ENCODE measurements at places on chromosomes 16 and 17.

DNA sequence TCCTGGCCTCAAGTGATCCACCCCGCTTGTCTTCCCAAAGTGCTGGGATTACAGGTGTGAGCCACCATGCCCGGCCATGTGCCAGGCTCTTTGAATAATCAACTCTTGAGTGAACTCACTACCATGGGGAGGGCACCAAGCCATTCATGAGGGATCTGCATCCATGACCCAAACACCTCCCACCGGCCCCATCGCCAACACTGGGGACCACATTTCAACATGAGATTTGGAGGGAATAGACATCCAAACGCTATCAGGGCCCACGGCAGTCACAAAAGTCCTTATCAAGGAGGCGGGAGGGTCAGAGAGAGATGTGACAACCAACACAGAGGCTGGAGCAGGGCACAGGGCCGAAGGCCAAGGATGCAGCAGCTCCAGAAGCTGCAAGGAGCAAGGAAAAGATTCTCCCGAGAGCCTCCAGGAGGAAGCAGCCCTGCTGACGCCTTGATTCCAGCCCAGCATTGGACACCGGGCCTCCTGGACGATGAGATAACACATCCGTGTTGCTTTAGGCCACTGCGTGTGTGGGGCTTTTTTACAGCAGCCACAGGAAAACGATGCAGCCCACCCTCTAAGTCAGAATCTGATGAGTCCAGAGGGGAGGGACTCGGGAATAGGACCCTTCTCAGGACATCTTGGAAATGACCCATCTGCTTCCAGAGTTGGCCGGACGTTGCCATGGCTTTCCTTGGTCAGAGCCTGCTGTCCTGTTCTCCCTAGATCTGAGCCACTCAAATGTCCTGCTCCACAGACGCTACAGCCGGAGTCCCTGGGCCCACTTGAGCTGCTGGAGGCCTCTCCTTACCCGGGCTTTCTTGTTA lies 47.3 kb upstream of the CMIP start:
- no peak for DNase-seq

- DNase-seq, result peak; percentile 15
These were observed 14.5 kb downstream of the ZFHX3 start for GRCh38 chr16:73033271-73033998.

DNA sequence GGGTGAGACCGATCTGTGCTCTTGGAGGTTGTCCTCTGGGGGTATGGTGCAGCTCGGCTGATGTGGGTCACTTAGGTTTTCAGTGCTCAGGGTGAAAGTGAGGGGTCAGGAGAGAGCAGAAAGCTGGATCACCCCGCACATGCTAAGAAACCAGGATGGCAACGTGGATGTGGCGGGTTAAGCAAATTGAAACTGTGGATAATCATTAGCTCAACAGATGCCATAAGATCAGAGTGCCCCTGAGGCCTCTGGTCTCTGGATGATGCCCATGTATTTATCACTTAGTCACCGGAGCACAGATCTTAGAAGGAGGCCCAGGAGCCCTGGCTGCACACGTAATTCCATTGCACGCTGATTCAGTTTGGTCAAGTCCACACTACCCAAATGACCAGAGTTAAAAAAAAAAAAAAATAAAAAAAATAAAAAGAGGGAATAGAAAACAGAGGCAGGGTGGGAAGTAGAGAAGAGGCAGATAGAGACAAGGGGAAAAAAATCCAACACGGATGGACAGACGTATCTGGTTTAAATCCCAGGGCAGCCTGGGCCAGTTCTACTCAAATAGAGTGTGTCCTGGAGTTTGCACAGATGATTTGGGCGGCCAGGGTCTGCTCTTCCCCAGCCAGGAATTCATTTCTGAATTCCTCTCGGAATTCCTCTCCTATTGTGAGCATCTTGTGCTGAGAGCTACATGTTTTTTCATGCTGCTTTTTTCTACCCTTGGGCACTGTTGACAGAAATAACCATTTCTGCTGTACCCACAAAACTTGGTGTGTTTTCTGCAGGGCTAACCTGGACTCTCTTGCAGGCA lies 378.3 kb downstream of the CPPED1 start:
- no peak for DNase-seq

DNA sequence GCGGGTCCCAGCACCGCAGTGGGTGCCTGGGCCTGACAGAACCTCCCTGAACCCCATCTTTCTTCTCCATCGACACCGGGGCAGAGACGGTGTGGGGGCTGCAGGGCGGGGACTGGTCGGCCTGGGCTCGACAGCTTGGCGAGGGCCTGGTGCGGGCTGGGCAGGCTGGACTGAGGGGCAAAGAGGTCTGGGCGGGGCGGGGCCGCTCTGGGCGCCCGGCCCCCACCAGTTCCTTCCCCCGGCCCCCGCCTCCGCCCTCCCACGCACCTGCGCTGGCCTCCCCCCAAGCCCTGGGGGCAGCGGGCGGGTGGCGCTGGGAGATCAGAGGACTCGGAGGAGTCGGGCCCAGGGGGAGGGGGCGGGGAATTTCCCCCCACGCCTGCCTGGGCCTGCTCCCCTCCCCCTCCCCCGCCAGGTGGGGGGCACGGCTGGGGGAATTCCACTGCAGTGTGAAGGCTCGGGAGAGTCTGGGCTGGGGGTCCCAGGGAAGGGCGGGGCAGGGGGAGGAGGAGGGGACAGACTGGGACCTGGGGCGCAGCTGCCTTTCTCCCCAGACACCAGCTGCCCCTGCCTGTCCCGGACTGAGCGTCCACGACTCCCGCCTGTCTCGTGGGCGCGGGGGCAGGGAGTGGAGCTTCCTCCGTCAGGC lies 877 bp upstream of the KREMEN2 start:
- peak; percentile 74 for DNase-seq

DNA sequence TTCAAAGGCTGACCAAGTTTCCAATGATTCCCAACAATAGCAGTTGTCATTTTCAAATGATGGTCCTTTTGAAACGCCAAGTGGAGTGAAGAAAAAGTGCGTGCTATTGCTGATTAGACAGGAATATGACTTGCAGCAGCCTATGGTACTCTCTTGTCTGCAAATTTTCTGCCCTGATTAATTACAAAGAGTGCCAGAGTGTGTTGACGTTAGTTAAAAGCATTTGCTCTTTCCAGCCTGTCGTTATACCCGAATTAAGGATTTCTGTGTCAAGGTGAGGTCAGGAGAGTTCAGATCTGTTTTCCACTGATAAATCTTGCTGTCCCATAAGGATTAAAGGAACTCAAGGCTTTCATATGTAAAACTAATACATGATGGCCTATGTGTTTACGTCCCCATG lies 75.0 kb upstream of the ADAMTS18 start:
- no peak for DNase-seq

DNA sequence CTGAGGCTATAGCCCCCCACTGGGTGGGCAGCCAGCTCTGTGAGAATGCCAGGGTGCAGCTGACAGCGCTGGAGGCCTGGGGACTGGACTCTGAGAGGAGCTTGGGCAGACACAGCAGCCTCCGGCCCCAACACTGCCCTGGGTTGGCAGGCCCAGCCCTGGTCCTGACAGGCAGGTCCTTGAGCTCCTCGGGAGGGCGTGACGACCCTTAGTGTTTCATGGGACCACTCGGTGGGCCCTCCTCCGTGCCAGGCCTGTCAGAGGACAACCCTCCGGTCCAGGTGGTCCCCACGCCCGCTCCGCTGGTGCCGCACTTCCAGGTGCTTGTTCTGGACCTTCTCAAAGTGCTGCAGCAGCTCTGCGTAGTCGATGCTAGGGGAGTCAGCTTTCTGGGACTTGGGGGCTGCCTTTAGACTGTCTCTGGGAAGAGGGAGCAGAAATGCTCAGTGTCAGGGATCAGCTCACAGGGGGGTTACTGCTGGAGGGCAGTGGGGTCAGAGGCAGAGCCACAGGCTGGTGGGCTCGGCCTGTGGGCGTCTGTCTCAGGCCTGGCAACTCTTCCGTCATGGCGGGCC lies 1.9 kb upstream of the MTSS2 start:
- DNase-seq, result no peak

GRCh38 chr17:17305281-17305801 lies 2.2 kb downstream of the NT5M start:
- peak; percentile 37 for DNase-seq

GRCh38 chr16:87765473-87765775 lies 362 bp downstream of the KLHDC4 start:
- DNase-seq, result peak; percentile 50

DNA sequence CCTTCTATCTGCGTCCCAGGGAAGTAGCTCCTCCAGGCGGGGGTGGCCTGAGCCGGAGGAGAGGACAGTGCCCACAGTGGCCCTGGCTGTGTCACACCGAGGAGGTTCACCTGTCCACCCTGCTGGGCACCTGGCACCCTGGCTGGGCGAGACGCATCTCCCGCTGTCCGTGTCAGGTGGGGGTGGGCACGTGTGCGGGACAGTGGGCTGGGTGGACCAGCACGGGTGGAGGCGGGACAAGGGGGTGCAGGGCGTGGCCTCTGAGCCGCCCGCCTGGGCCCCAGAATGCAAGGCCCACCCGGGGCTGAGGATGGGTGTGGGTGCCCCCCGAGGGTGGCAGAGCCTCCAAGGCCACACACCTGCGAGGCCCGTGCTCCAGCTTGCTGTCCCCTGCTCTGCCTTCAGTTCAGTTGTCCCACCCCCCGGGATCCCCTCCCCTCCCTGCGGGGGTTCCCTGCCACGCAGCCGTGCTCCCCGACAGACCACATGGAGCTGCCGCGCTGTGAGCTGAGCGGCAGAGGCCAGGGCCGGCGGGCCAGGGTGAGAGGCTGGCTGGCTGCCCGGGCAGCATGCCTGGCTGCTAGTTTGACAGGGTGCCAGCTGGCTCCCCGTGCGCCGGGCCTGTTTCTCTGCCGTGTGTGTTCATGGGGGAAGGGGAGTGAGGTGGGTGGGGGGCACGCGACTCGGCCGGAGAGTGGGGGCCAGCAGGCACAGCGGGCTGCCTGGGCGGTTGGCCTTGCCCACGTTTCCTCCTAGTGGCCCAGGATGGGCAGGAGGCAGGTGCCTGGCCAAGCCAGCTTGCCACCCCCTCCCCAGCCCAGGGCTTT lies 33.9 kb downstream of the BAHCC1 start:
- DNase-seq, result peak; percentile 96

- no peak for DNase-seq
These were observed 8.8 kb upstream of the TMEM238L start for GRCh38 chr17:10812674-10813073.

DNA sequence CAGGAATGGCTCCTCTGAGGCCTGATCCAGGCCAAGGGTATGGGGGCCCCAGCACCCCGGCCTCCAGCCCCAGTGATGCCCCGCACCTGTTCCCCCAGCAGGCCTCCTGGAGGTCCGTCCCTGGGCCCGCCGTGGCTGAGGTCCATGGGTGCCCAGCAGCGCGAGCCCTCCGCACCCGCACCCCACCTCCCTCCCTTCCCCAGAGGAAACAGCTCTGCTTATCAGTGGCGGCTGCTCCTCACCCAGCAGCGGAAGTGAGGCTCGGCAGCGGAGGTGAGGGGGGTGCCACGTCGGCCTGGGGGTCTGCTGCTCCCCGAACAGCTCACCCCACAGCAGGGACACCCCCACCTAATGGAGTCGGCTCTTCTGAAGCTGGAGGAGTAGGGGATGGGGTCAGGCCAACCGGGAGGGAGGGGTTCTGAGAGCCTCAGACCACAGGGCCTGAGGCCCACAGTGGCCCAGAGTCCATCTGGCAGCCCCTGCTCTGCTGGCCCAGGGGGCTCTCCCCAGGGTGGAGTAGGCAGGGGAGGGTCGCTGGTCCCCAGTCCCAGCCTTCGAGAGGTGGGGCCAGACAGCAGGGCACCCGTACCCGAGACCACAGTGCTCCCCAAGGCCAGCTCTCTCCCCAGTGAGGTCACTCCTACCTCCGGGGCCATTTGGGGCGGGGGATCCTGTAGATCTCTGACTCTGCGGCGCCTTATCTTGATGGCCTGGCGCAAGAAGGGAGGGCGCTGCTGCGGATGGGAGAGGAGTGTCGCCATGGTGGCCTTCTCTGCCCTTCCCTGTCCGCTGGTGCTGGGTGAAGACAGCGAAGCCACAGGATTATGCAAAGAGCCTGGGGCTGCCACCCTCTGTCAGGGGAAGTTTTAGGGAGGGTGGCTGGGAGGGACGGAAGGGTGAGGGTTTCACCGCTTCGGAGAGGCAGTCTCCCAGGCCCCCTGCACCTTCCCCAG lies at the start of gene UNC13D:
TSS of gene UNC13D (minus strand) at position 828 of the 953 bp plus-strand sequence. CDS start at position 761, 67 bp downstream.
- DNase-seq, result no peak

DNA sequence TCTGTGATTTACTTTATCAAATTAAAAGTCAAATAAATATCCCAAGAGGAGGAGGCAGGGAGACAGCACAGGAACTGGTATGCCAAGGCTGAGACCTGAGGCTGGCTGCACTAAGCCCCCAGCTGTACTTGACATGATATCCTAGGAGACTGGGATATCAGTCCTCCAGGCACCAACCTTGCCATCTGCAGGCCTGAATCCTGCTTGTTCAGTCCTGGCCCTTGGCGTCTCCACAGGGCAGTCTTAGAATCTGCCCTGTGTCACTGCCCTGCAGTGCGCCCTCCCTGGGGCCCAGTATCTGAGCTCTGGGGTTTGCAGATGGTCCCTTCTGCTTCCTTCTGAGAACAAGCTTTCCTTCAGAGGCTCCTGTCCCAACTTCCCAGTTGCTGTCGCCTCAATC lies 75.9 kb downstream of the HS3ST3A1 start:
- no peak for DNase-seq

DNA sequence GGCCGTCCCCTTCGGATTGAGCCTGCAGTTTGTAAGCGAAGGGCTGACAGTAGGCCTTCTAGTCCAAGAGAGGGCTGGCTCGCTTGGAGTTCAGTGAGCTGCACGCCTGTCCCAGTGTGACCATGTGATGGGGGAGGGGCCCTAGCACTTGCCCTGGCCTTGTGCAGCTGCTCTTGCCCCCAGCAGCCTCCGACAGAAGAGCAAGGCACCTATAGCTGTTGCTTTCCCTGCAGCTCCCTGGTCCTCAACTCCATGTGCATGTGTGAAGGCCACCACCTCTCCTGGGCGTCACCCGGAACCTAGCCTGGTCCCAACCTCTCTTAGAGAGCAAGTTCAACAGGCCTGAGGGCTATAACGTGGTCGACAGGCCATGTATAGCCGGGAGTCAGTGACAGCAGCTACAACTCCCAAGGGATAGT lies 5.6 kb downstream of the SPHK1 start:
- DNase-seq, result no peak

GRCh38 chr16:7964744-7965143 lies 625.6 kb downstream of the TMEM114 start:
- peak; percentile 1 for DNase-seq

GRCh38 chr16:54204756-54205155 lies 81.8 kb downstream of the IRX3 start:
- DNase-seq, result no peak

- peak; percentile 52 for DNase-seq
These were observed 616.9 kb upstream of the SOX9 start for GRCh38 chr17:71503710-71504465.

- DNase-seq, result peak; percentile 22
These were observed 308.3 kb downstream of the SOX9 start for GRCh38 chr17:72429066-72429638.

GRCh38 chr17:32241640-32242039 lies 24.0 kb upstream of the RHBDL3 start:
- DNase-seq, result peak; percentile 44

- no peak for DNase-seq
These were observed 1.3 kb downstream of the ATF7IP2 start for GRCh38 chr16:10387188-10387617.

GRCh38 chr16:67312719-67313118 lies 13.8 kb downstream of the KCTD19 start:
- no peak for DNase-seq
